ENCODE measurements at places on chromosomes 2 and 18.

DNA sequence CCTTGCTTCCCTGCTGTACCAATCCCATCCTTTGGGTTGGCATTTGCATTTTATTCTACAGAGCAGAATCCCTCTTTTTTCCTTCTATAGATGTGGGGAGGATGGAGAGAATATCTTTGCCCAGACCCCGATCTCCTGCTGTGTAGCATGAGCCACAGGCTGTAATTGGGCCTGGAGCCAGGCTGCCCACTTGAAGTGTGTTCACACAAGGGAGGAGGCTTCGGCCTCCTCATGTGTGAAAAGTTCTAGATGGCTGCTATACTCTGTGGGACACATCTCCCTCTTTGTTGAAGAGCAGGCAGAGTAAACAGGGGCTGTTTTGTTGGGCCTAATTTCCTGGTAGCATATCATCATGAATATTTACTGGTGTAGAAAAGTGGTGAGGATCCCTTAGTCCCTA, 126.3 kb downstream of the XRCC5 start:
- no peak for DNase-seq

DNA sequence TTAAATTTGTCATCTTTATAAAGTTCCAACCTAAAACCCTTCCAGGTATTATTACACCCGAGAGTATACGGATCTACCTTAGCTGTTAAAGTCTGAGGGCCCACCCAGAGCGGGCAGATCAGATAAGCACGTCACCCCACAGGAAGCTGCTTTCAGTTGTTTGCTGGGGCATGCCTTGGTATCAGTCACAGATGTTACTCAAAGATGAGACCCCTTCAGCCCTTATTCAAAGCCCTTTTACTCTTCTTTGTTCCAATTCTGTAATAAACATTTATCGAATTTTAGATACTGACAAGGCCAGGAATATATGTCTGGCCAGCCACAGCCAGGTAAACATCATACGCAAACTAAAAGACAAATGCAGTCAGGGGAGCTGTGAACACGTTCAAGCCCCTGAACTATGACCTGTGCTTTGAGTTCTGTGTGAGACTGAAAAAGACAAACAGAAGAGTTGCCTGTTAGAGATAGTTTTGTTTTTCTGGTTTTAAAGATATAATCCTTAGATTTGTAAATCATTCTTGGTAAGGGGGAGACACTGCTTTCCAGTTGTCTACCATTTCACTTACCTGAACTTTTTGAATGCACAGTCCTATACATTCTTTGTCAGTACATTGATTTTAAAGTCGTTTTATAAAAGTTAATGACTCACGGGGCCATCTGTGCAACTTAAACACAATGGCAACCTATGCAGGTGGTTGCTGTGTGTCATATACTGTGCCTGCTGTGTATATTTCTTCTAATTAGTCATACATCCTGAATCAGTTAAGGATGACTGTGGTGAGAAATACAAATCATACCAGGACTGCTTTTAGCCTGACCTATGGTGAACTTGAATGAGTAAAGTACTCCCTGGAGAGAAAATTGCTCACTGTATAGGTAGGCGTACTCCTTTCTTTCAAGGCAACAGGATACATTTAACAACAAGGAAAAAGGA, 100.5 kb upstream of the ITPRID2 start:
- peak; percentile 47 for DNase-seq

DNA sequence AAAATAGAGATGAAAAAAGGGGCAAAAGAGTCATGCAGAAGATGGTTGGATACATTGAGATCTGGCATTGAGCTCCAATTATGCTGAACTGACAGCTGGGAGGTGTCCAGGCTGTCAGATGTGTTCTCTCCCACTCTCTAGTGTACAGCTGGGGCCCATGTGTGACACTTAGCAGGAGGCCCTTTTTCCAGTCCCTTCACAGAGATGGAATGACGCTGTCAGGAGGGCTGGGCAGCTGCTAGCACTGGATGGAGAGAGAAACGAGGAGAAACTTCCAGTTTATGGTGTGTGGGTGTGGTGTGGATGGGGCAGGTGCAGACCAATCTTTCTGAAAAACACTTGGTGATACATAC, 437.7 kb upstream of the HS6ST1 start:
- no peak for DNase-seq

- DNase-seq = no peak
Measured at GRCh38 chr2:109266496-109266895, 137.5 kb downstream of the SH3RF3 start.

DNA sequence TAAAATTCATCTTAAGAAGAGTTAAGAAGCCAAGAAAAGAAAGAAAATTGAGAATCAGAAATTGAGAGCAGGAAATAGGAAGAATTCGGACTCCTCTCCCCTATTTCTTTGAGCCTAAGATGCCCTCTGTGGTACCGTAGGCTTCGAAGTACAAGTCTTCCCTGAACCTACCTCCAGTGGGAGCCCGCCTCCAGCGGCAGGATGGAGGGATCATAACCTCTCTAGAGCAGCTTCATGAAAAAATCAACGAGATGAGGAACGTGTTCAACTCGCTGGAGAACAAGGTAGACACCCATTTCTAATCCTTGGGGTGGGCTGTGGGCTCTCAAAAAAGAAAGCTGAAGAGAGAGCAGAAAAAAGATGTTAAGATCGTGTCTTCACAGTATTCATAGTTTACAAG, 36.3 kb downstream of the ARHGEF33 start:
- DNase-seq = no peak

DNA sequence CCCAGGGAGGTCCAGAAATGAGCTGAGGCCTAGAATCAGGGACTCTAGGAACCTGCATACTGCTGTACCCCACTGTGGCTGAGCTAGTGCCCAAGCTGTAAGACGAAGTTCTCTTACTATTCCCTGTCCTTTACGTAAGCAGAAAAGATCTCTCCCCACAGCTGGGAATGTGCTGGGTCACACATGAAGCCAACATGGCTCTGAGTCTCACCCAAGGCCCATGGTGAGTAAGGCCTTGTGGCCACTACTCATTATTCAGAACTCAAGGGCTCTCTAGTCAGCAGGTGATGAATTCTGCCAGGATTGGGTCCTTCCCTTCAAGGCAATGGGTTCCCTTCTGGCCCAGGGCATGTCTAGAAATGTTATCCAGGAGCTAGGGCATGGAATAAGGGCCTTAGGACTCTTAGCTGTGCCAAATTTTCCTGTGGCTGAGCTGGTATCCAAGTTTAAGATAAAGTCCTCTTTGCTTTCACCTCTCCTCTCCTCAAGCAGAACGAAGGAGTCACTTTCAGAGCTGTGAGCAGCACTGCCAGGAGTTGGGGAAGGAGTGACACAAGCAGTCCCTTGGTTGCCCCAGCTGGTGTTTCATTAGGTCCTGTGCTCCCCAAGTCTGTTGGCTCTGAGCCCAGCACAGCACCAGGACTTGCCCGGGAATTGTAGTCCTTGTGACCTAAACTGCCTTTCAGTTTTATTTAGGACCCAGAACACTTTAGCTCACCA, 707.6 kb downstream of the SLC4A3 start:
- DNase-seq = no peak

- no peak for DNase-seq
Measured at GRCh38 chr2:25201794-25202193, 33.4 kb upstream of the POMC start.

GRCh38 chr2:177843188-177843587, 229.4 kb downstream of the PDE11A start:
- DNase-seq = no peak

DNA sequence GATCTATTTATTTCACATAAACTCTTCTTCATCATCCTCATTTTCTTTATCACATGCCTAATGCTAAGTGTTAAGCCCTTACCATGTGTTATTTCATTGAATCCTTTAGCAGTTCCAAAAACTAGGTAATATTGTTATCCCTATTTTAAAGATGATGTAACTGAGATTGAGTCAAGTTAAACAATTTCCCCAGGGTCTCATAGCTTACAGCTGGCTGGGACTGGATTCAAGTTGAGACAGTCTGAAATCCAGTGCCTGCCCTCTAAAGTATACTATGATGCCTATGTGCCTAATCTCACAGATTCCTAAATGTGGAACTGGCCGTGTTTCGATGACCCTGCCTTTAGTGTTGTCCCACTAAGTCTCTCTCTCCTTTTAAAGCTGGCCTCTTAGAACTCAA, 108.5 kb downstream of the MAP2 start:
- DNase-seq = no peak

- no peak for DNase-seq
Measured at GRCh38 chr2:224817676-224818075, 101.5 kb upstream of the CCDC195 start.

DNA sequence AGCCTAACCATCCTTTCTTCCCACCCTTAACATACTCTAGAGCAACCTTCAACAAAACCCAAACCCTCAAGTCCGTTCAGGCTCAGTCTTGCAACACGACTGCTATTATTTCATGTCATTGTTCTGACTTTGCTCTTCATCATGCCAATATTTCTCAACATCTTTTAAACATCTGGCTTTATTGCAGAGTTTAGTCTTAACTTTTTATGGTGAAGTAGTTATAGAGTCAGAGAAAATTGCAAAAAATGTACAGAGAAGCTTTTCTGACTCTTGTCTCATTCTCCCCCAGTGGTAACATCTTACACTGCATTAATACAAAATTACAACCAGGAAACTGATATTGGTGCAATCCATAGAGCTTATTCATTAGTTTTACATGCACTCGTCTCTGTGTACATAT, 3.9 kb downstream of the MARCO start:
- DNase-seq = no peak

DNA sequence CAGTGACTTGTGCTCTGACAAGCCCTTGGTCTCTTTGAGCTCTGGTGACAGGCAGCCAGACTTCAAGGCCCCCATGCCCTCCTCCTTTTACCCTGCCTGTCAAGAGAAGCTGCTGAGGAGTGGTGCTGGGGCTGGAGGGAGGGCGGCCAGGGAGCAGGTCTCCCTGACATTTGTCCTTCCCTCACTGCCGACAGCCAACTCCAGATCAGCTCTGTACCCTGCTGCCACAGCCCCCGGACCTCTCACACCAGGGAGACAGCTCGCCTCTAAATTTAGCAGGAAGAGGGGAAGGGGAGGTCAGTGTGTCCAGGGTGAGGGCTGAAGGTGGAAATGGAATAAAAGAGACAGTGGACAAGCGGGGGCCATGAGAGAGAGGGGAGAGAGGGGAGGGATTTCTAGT, 155.8 kb downstream of the TDRD15 start:
- DNase-seq = no peak

- DNase-seq = no peak
Measured at GRCh38 chr2:197591339-197592072, 75.6 kb downstream of the MOB4 start.

DNA sequence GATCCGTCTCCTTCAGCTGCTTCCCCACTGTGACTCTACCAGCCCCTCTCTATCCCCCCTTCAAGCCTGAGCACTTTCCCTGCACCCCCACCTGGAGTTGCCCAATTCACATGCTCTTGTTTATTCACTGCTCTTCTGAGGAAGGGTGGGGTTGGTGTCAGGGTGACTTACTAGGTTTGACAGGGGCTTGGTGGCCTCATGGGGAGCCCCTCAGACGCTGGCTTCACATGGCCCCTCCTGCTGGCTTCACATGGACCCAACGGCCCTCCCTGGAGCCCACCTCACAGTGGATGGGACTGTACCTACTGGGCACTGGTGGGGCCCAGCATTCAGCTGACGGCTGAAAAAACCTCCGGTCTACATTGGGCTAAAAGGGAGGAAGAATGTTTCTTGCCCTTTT, 16.7 kb upstream of the MRPL33 start:
- no peak for DNase-seq

DNA sequence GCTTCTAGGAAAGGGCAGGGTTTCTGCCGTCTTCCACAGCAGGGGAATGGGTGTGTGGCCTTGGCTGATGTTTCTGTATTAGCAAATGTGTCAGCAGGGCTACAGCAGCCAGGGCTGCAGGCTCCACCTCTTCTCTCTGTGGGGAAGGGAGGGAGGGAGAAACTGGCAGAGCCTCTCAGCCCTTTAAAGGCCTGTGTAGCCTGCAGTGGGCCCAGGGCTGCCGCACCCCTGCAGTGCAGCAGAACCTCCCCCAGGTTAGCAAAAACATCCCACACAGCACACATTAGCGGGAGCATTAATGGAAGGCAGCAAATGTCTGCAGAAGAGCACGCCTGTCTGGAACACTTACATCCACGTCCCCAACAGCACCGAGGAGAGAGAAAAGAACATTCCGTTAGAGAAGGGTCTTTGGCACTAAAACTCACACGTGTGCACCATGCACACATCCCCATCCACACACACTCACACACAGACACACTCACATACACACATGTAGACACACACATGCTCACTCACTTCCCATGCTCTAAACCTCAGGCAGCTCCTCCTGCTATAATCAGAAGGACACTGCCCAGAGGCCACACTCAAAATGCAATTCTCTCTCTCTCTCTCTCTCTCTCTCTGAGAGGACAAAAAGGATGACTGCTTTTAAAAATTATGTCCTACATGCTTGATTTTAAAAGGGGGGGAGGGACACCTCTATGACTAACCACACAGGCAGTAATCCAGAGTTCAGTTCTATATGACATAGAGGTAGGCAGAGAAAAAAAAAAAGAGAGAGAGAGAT, 24.1 kb downstream of the MRPL35 start:
- no peak for DNase-seq
